GDM1 (cell line): ENCODE measurements at places on chromosomes 2 and 18.

GRCh38 chr2:73920577-73921545 is 5.8 kb upstream of the DGUOK start:
- no peak for DNase-seq

GRCh38 chr2:97931858-97932225 is 63.9 kb downstream of the TMEM131 start:
- no peak for DNase-seq

- DNase-seq = no peak
Observed at GRCh38 chr18:32915516-32915915, 142.7 kb upstream of the KLHL14 start.

DNA sequence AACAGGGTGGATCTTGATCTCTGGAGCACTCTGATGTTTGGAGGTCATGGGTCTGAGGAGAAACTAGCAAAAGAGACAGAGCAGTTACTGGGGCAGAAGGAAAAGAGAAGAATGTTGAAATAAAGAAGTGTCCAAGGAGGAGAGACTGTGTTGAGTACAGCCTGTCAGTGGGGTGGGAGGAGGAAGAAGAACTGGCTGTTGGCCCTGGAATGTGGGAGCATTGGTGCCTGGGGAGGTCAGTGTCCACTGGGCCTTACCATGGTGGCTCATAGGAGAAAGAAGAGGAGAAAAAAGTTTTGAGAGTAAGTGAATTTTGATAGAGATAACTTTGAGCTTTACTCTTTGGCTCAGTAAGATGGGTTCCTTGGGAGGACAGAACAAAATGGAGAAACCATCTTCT is 499.0 kb downstream of the TXNL1 start:
- no peak for DNase-seq

DNA sequence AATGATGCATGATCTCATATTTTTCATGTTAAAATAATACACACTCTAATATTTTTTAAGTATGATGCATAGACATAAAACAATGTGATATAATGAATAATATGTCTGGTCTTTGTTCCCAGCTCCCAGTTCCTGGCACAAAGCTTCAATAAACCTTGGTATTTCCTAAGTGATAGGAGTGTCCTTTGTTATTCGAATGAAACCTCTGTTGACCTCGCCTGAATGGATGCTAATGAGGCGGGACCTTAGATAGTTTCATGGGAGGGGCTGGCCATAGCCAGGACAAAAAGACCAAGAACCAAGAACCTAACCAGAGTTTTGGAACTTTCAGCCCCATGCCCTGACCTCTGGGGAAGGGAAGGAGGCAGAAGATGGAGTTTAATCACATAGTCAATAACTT is 257.7 kb upstream of the COPS8 start:
- DNase-seq = no peak

GRCh38 chr2:126736133-126736874 is 80.3 kb downstream of the GYPC start:
- DNase-seq = no peak

- DNase-seq = no peak
Observed at GRCh38 chr18:12639990-12640880, 17.7 kb downstream of the SPIRE1 start.

GRCh38 chr18:59376351-59376935 is 17.4 kb upstream of the LMAN1 start:
- DNase-seq = no peak

DNA sequence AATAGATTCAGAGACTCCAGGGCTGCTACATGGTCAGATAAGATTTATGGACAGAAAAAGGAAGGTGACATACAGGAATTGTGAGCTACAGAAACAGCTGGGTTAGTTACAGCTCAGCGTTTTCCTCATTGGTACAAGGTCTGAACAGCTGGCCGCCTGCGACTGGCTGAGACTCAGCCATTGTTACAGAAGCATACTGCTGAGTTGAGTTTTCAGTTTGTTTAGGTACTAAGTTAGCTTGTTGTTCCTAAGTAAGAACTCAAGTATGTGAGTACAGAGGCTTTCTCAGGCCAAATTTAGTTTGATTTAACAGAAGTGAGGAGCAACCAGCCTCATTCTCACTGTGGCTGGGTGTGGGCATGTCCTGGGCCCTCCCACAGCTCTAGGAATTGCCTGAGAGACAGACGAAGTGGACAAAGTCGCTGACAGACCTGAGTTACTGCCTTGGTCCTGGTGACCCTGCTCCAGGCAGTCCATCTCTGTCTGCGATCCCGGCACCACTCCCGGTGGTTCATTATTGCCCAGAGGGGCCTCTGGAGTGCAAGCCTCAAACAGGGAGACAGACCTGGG is 27.8 kb upstream of the RHOB start:
- DNase-seq = no peak

- no peak for DNase-seq
Observed at GRCh38 chr18:11821643-11822237, 29.5 kb upstream of the CHMP1B start.

GRCh38 chr18:33741760-33742159 is 163.7 kb downstream of the ASXL3 start:
- no peak for DNase-seq

DNA sequence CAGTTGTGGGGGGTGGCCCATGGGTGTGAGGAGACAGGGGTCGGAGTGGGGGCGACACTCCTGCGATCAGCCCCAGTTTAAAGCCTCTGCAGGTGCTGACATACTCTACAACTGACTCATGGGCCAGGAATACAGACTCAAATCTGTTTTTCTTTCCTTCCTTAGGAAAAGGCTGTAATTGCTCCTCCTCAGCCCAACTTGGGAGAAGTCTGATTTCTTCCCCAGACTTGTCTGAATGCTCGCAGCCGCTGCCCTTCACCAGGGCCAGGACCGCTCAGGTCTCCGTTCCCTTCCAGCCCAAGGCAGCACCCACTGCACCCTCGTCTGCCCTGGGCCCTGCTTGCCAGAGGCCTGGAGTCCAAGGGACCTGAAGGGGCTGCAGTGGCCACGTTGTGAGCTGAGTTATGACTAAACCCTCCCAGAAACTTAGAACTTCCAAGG is 41.3 kb downstream of the RHOB start:
- DNase-seq = no peak

- no peak for DNase-seq
Observed at GRCh38 chr2:27736031-27736889, 35.3 kb upstream of the MRPL33 start.

DNA sequence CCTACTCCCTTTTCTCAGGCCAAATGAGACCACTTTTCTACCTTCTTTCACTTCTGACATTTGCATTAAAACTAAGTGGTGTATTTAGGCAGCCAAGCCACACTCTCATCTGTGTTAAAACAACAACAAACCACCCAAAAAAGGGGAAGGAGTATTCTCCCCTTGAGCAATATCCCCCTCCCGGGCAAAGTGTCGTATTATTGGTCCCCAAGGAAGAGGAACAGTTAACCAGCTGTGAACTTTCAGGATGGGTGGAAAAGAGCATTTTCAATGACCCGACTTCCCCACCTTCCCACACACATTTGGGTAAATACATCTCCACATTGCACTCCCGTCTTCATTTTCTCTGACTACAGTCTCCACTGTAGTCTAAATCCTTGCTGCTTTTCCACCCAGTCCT is 44.3 kb downstream of the FEZ2 start:
- DNase-seq = no peak

DNA sequence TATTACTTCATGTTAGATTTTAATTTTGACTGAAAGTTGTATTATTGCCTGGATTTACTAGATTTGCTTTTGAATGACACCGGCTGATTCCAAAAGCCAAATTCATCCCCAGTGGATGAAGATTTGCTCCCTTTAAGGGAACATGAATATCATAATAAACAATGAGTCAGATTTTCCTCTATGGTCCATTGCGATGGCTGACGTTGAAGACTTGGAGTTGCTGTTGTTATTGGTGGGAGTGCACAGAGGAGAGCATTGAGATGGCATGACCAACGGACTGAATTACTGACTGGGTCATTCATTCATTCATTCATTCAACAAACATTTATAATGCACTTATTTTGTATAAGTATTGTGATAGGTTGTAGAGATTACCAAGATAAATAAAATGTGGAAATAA is 33.4 kb upstream of the LYPD1 start:
- DNase-seq = no peak

DNA sequence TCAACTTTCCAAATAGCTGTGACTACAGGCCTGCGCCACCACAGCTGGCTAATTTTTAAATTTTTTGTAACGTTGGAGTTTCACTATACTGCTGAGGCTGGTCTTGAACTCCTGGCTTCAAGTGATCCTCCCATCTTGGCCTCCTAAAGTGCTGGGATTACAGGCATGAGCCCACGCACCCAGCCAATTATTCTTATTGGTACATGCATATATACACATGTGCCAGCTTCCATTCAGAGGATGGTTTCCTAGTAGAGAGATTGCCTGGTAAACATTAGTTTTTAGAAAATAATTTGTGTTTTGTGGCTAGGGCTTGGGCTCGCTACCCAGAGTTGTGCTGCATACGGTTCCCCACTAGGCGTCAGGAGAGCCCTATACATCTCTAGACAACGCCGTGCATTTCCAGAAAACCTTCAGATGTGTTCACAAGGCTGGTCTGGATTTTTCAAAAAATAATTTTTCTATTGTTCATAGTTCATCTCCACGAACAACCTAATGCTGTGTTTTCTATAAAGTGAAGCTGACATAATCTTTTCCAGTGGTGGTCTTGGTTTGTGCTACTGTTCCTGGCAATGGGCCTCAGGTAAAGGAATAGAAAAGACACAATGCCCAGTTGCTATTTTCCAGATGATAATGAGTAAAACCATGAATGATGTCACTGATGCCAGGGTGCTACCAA is 14.6 kb upstream of the AFG3L2 start:
- DNase-seq = peak; percentile 18

DNA sequence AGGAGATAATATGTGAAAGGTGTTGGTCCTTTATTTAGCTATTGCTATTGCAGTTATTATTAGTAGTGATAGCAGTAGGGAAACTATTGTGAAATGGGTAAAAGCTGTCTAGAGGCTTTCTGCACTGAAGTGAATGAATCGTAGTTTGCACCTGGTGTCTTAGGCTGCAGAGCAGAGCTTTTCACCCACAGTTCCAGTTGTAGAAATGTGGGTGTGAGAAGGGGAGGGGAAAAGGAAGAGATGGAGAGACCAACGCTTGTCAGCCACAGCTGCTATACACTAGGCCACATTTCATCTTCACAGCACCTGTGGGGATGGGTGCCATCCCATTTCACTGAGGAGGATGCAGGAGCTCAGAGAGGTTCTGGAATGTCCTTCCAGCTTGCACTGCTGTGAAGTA is 50.0 kb downstream of the TRPM8 start:
- no peak for DNase-seq

- DNase-seq = no peak
Observed at GRCh38 chr2:27202854-27203253, 9.0 kb upstream of the ATRAID start.

GRCh38 chr2:144215701-144216675 is 303.9 kb downstream of the ZEB2 start:
- DNase-seq = no peak

GRCh38 chr2:206981086-206981674 is 41.9 kb downstream of the CPO start:
- no peak for DNase-seq

DNA sequence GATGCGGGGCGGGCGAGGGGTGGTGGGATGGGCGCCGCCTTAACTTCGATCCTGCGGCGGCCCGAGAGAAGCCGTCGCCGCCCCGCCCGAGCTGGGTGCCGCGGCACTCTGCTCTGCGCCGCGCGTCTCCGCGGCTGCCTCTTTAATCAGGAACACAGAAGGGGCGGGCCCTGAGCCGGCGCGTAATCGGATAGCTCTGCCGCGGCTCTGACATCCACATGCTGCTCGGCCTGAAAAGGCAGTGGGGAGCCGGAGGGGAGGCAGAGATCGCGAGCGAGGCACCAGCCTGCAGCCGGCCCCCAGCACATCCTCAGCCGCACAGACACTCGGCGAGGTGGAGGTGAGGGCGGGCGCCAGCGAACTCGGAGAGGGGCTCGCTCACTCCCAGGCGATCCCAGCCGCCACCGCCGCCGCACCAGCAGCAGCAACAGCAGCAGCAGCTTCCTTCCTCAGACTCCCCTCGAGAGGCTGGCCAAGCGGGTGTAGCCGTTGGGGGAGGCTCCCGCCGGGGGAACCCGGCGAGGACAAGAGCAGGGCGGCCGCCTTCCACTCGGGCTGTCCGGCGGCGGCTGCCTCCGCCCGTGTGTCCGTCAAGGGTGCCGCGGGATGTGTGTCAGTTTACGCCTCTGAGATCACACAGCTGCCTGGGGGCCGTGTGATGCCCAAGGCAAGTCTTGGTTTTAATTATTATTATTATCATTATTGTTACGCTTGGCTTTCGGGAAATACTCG is at the start of gene NRP2:
Gene NRP2 (plus strand): TSS at position 263 of the 732 bp plus-strand sequence. CDS start 790 bp downstream, outside the sequence.
- DNase-seq = peak; percentile 55

DNA sequence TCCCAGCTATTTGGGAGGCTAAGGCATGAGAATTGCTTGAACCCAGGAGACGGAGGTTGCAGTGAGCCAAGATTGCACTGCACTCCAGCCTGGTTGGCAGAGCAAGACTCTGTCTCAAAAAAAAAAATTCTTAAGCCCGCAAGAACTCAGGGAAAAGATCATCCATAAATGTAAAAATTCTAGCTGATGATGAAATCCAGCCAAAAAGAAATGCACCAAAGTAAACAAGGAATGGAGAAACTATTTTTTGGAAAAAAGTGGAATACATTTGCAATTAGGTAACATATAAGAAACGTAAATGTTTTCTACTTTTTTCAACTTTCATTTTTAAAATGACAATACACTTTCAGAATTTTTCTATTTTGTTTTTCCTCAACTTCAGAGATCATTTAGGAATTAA is 61.3 kb downstream of the ASXL2 start:
- DNase-seq = no peak

DNA sequence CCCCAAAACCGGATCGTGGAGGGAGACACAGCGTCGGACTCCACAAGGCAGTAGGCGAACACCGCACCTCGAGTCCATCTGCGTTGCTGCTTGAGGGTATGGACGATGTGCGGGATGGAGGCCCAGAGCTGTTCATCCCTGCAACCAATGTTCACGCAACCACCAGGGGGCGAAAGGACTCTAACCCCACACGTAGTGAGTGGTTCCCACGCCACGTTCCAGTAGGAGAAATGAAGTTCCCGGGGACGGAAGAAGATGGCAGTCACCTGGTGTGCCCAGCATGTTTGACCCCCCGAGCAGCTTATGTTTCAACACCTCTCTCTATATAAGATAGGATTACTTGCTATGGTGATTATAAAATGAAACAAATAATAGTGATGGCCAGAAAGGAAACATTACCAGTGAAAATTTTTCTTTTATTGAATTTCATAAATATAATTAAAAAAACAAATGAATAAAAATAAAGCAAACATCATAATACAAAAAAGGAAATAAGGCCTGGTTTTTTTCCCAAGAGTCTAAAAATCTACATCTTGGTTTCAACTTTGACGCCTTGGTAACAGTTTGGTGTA is 184.3 kb downstream of the SH3BP4 start:
- DNase-seq = peak; percentile 11

GRCh38 chr18:74141667-74142066 is 6.0 kb downstream of the FBXO15 start:
- DNase-seq = no peak
